ENCODE measurements at places on chromosomes 1 and 21. TPM values are rescaled to one million over a fixed set of nuclear protein-coding genes. Genes with fewer than 3 reads are reported as not detected.
A peak's percentile ranks its signal among the peaks of the same experiment; 100 is the strongest.

DNA sequence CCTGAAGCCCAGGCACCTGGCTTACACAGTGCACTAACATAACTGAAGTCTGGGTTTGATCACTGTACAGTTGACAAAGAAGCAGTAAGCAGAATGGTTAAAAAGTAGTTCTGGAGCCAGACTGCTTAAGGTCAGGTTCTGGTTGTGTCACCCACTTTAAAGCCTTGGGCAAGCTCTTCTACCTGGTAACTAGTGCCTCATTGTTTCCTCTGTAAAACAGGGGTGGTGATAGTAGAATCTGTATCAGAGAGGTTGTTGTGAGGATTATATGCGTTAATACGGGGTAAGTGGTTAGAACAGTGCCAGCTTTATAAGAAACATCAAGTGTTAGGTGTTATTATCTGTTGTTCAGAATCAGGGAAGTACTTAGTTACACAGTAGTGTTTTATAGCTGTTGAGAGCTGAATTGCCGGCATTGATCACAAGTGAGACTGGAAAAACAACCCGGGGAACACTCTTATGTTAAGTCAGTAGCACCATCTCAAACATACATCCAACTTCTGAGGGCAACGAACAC, 3.7 kb downstream of the BACH1 start:
- no peak for DNase-seq

GRCh38 chr1:16608838-16609560, 4.4 kb downstream of the NBPF1 start:
- no peak for DNase-seq

GRCh38 chr1:231603598-231604275, 22.9 kb upstream of the DISC1 start:
- peak; percentile 72 for DNase-seq

GRCh38 chr1:33267468-33268205, 11.3 kb downstream of the ZNF362 start:
- DNase-seq = no peak

- peak; percentile 6 for DNase-seq
Measured at GRCh38 chr1:4585216-4585615, 69.2 kb upstream of the AJAP1 start.

- no peak for DNase-seq
Measured at GRCh38 chr21:42171091-42172053, 47.6 kb upstream of the ABCG1 start.

- DNase-seq = peak; percentile 99
Measured at GRCh38 chr1:2133039-2133878, 61.3 kb downstream of the FAAP20 start.

DNA sequence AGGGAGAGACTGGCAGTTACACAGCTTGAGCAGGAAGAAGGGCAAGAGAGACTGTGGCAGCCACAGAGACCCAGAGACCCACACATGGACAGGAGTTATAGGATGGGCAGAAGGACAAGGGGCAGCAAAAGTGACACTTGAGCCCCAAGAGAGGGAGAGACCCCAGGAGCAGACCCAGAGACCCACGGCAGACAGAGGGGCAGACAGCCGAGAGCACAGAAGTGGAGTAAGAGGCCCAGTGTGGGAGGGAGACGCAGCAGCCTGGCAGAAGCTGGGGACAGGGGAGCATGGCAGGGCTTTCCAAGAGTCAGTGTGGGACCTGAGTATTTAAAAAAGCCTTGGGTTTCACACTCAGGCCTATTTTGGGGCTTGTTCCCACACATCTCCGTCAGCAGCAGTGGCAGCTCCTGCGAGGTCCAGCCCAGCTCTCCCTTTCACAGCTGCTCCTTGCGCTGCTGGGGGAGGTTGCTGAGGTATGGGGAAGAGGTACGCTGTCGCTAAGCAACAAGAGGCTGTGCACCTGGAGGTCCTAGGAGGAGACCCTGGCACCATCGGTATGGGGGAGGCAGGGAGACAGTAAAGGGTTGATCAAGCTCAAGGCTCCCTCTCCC, 9.0 kb upstream of the MEF2D start:
- no peak for DNase-seq

- no peak for DNase-seq
Measured at GRCh38 chr1:188867614-188868013, 1610.0 kb downstream of the BRINP3 start.

- no peak for DNase-seq
Measured at GRCh38 chr1:205001162-205001561, 41.9 kb upstream of the CNTN2 start.

DNA sequence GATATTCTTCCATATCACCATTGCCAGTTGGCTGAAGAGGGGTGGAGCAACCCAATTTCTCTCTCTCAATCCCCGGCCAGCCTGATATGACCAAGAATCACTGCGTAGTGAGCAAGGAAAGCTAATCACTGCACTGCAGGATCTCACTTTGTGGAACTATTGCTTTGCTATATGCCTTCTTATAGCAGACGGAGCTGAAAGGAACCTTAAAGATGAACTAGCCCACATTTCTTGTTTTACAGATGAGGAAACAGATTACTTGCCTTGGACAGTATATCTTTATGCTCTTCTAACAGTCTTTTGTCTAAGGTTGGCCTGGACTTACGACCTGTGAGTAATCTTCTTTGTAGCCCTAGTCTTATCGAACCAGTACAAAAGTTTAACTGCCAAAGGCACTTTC, 7.6 kb downstream of the APOBEC4 start:
- no peak for DNase-seq

- DNase-seq = no peak
Measured at GRCh38 chr1:44024903-44025525, 6.2 kb downstream of the SLC6A9 start.

DNA sequence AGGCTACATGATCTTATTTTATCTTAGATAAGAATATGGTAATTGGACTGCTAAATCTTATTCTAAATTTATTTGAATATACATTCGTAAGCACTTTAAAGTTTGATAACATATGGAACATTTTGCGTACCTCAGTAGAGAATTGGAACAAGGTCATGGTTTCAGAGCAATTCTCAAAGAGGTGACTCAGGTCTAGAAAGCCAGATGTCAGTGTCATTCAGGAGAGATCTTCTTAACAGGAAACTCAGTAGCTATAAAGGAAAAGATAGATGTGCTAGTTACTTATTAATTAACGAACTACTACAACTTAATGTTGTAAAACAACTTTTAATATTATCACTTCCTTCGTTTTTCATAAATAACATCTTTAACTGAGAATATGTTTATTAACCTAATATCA, 142.5 kb downstream of the USP25 start:
- no peak for DNase-seq

DNA sequence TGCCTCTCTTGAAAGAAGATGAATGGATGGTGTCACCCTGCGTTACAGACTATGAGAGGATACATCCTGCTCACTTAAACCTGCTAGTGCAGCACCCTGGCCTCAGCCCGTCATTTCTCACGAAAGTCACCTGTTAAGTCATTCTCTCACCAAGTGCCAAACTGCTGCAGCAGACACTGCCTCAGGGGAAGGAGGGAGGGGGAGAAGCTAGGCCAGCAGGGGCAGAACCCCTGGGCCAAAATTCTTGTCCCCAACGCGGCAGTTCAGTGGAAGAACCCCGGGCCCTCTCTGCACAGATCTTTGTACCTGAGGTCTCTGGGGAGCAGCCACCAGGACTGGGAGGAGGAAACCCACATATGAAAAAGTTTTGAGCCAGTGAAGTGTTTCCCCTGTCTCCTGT, 37.6 kb downstream of the SYT6 start:
- DNase-seq = no peak

DNA sequence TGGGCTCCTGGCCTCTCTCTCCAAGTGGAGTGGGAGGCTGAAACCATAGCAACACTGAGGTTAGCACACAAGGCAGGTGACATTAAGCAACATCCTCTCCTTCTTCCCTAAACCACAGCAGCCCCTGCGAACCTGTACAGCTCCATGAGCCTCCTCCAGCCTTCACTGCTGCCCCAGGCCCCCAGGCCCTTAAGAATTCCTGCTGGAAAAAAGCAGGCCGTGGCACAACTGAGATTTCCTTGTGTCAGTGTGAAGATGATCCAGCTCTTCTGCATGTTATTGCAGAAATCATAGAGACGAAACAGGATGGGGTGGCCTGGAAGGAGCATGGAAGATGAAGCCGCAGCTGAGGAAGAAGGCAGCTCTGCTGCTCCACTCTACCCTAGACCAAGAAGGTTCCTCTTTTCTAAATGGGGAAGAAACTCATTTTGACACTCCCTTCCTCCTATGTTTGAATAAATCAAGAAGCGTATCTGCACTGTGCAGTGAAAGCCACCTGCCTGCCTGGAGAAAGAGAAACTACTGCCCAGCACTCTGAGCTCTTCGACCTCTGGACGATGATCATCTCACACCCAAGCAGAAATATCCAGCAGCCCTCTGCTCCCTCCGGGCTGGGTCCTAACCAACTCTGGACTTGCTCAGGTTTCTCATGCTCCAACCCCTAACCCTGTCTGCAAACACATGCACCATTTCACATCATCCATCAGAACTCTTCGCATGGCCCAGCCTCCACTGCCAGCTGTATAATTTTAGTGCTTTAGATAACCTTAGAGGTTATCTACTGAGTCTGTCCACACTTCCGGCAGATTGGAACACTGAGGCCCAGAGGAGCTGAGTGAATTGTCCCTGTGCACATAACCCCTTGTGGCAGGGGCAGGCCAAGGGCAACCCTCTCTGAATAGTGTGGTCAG, 20.7 kb downstream of the SH3BP5L start:
- DNase-seq = peak; percentile 57

DNA sequence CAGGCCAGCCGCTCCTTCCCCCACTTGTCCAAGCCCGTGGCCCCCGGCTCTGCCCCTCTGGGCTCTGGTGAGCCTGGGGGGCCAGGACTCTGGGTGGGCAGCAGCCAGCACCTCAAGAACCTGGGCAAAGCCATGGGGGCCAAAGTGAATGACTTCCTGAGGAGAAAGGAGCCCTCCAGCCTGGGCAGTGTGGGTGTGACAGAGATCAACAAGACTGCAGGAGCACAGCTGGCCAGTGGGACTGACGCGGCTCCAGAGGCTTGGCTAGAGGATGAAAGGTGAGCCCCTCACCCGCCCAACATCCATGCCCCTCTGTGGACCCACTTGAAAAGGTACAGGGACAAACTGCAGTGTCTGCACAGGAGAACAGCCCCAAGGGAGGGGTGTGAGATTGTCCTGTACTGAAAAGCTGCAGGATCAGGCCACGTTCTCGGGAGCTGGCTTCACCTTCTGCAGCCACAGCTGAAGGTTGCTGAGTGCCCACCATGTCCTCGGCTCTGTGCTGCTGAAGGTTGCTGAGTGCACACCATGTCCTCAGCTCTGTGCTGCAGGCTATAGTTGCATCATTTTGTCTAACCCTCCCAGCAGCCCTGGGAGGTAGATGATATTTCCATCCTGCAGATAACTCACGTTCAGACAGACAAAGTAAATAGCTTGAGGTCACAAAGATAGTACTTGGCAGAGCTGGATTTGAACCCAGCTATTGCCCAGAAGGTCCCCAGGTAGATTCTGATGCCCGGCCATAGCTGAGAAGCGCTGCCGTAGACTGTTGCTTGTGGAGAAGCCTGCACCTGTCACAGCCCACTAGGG, 618 bp downstream of the C1orf226 start:
- DNase-seq = no peak

DNA sequence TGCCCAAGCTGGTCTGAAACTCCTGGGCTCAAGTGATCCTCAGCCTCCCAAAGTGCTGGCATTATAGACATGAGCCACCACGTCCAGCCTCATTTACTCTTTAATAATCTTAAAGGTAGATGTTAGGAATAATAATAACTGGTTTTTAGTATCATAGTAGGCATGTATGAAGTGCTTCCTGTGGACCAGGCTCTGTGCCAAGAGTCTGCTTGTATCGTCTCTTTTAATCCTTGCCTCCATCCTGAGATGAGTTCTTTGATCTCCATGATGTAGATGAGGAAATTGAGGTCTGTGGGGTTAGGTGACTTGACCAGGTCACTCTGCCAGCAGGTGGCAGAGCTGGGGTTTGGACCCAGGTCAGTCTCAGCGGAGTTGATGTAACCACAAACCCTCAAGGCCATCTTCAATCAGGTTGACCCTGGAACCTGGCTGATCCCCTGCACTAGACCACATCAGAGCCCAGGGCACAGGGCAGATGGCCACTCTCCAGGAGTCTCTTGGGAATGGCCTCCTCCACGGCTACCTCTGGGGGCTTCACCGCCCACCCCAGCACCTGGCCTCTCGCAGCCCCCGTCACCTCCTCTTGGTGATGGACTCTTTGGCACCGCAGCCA, 11.3 kb downstream of the EFHD2 start:
- no peak for DNase-seq

DNA sequence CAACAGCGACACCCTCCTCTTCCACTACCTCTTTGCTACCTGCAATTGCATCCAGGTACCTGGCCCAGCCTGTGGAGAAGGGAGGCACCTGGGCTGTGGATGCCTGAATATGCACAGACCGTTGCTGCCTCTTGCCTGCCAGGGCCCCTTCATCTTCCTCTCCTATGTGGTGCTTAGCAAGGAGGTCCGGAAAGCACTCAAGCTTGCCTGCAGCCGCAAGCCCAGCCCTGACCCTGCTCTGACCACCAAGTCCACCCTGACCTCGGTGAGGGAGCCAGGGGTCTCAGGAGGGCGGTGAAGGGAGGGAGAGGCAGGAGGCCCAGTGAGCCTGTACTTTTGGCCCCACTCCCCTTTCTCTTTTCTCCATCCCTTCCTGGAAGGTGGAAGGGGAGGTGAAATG, 11.5 kb downstream of the PSRC1 start:
- DNase-seq = no peak

- DNase-seq = peak; percentile 65
Measured at GRCh38 chr1:3712573-3713535, 39.4 kb upstream of the CCDC27 start.

DNA sequence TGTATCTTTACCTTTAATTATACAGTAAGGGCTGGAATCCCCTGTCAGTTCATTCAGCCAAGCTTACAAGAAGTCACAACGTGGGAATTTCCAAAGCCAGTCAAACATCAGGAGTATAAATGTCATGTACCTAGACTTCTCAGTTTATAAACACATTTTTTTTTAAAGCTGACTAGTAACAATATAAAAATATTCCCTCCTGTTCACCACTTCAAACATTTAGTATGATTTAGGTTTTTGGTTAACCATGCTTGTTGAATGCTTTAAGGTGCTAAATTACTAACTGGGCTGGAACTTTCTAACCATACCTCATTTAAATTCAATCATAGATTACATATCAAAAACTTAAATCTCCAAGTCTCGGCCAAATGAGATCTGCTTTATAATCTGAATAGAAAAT, 44.0 kb downstream of the JAK1 start:
- DNase-seq = no peak

DNA sequence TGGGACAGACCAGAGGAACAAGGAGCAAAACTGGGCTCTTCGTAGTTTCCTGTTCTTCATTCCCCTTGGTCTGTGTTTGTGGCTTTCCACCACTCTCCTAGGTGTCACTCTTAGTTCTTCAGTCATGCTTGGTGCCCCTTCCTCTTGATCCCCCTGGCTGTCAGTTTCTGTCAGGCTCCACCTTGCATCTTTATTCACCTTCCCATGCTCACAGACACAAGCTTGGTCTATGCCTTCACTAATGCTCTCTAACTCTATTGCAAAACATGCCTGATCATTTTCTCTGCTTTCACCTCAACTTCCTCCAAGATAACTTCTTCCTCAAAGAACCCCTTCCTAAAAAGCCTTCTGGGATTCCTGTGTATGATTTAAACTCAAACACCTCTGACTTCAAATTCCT, 122.9 kb downstream of the GLUL start:
- DNase-seq = no peak

Gene FAM72C
- 0.31 TPM for total RNA-seq

Gene F13B
- not detected for total RNA-seq

Gene C21orf58
- 4.0 TPM for total RNA-seq

Gene S100A3
- 0.31 TPM for total RNA-seq

Gene AIM2
- 0.31 TPM for total RNA-seq

Gene INTS3
- total RNA-seq = 28.5 TPM

Gene TMEM125
- total RNA-seq = not detected

Gene C1QA
- total RNA-seq = 55.0 TPM

Measured in muscle of leg (tissue), 16 donors.